ENCODE measurements at places on chromosomes 4 and X. TPM values are rescaled to one million over a fixed set of nuclear protein-coding genes. Genes with fewer than 3 reads are reported as not detected.

DNA sequence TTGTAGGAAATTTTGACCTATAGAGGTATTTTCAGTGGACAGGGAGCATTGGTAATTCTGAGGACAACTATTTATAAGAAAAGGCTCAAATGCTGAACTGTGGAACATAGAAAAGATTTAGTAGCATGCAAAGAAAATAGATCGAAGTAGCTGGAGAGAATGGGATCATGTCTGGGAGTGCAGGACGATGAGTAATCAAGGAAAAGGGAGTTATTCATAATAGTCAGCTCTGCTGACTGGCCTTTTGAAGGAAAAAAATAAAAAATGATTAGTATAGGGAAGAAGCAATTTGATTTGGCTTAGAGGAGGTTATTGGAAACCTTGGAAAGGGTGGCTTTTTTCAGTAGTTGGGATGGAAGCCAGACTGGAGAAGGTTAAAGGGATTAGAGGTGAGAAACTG is 22.9 kb upstream of the ANK2 start:
- H3K4me1 ChIP-seq: no peaks in the 10 kb centered on the region
- no peaks in the 10 kb centered on the region for H3K27me3 ChIP-seq
- no peaks in the 10 kb centered on the region for H3K36me3 ChIP-seq
- H3K4me3 ChIP-seq: no peak overlapping the region
- H3K27ac ChIP-seq: no peak overlapping the region

GRCh38 chr4:106109929-106110328 is 206.1 kb downstream of the TBCK start:
- no peaks in the 10 kb centered on the region for H3K27me3 ChIP-seq
- H3K36me3 ChIP-seq: no peaks in the 10 kb centered on the region
- no peak for DNase-seq
- no peaks in the 10 kb centered on the region for H3K4me1 ChIP-seq
- no peak overlapping the region for H3K27ac ChIP-seq
- H3K4me3 ChIP-seq: no peak overlapping the region

- no peaks in the 10 kb centered on the region for H3K27me3 ChIP-seq
- peak; percentile 28 for DNase-seq
- no peaks in the 10 kb centered on the region for H3K36me3 ChIP-seq
- H3K4me3 ChIP-seq: no peak overlapping the region
Observed at GRCh38 chr4:84530871-84531270, 31.8 kb upstream of the NKX6-1 start.

DNA sequence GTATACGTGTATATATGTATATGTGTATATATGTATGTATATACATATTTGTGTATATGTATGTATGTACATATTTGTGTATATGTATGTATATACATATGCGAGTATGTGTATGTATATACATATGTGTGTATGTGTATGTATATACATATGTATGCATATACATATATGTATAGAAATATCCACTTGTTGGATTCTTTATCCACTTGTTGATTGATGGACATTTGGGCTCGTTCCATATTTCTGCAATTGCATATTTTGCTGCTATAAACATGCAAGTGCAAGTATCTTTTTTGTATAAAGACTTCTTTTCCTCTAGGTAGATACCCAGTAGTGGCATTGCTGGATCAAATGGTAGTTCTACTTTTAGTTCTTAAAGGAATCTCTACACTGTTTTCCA is 25.5 kb upstream of the NHSL2 start:
- H3K4me3 ChIP-seq: no peak overlapping the region
- no peak overlapping the region for H3K27ac ChIP-seq
- no peak for DNase-seq
- H3K27me3 ChIP-seq: no peaks in the 10 kb centered on the region
- no peaks in the 10 kb centered on the region for H3K4me1 ChIP-seq

DNA sequence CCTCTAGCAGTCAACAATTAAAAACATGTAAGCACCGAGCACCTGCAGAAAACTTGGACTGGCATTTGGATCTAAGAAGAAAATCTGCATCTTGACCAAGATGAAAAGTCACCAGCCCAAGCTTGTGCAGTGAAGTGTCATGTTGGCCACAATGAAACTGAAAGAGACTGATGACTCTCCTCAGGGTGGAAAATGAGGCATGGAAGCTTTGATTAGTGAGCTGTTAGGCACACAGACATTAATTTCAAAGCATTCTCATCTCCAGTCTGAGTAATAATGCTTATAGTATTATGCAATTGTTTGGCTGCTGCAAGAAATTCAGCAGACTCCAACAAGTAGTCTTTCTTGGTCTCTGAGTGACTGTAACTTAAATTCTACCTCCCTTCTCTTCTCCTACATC is 150.1 kb downstream of the AR start:
- peaks cover 10% of the 10 kb centered on the region for H3K4me1 ChIP-seq
- H3K27ac ChIP-seq: no peak overlapping the region
- no peaks in the 10 kb centered on the region for H3K36me3 ChIP-seq
- H3K4me3 ChIP-seq: no peak overlapping the region

DNA sequence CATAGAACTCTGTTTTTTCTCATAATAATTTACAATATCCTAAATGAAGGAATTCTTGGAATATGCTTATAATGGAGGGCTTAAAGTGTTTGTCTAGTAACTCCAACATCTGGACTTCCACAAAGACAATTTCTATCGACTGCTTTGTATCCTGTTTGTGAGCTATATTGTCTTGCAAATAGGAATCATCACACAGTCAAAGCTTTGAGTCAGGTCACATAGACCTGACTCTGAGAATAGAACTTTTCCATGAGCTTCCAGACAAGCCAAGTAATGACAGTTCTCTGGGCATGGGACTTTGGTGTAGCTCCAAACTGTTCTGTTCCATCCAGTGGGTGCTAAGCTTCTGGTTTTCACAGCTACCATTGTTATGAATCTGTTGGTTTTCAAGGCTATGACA is 75.2 kb upstream of the GALNT7 start:
- no peaks in the 10 kb centered on the region for H3K4me1 ChIP-seq
- H3K4me3 ChIP-seq: no peak overlapping the region
- H3K27me3 ChIP-seq: no peaks in the 10 kb centered on the region
- H3K36me3 ChIP-seq: no peaks in the 10 kb centered on the region

DNA sequence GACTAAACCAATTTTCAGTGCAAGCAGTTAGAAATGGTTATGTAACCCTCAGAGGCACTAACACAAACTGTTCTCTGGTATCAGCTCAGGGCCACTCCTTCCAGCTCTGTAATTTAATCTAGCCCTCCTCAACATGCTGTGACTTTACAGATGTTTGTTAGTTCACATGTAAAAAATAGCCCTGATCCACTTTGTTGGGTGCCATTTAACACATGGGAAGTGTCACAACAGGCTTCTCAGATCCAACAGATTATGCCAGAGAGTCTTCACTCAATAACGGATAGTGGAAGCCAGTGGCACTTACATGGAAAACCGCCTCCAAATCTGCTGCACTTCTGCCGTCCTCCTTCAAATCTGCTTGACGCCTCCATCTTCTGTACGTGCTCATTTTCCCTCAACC is 51.6 kb downstream of the ATP8A1 start:
- H3K27me3 ChIP-seq: no peaks in the 10 kb centered on the region
- DNase-seq: no peak
- no peak overlapping the region for H3K27ac ChIP-seq
- H3K4me1 ChIP-seq: no peaks in the 10 kb centered on the region
- no peaks in the 10 kb centered on the region for H3K36me3 ChIP-seq

DNA sequence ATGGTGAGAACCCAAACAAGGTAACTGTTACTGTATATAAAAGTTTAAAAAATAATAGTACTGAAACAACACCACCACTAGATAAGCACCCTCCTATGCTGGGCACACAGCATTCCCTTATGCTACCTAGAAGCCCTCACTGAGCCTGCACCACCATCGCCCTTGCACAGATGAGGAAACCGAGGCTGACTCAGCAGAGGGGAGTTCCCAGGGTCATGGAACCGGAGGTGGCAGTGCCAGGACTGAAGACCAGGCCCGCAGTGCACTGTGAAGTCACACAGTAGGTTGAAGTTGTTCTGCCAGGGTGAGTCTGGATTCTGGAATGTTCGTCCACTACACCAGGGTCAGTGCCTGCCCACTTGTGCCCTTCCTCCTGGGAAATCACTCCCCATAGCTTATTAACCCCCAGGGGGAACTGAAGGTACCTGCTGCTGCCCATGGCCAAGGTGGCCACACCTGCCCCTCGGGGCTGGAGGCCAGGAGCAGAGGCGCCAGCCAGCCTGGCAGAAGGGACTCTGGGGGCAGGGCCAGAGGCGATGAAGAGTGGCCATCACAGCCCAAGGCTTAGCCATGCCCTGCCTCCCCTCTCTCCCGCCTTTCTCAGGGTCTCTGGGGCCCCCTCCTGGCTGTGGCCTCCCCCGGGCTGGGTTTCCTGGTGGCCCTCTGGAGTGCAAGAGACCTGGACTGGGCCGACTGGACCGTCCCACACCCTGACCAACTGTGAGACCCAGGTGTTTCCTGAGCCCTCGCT is 15.1 kb upstream of the ABLIM2 start:
- no peak overlapping the region for H3K27ac ChIP-seq
- no peak for DNase-seq
- no peaks in the 10 kb centered on the region for H3K36me3 ChIP-seq
- H3K27me3 ChIP-seq: peaks cover 3% of the 10 kb centered on the region

GRCh38 chrX:97704881-97705280 is 821.2 kb downstream of the RPA4 start:
- no peaks in the 10 kb centered on the region for H3K36me3 ChIP-seq
- DNase-seq: no peak
- no peak overlapping the region for H3K27ac ChIP-seq
- no peaks in the 10 kb centered on the region for H3K4me1 ChIP-seq
- H3K4me3 ChIP-seq: no peak overlapping the region
- H3K27me3 ChIP-seq: no peaks in the 10 kb centered on the region

DNA sequence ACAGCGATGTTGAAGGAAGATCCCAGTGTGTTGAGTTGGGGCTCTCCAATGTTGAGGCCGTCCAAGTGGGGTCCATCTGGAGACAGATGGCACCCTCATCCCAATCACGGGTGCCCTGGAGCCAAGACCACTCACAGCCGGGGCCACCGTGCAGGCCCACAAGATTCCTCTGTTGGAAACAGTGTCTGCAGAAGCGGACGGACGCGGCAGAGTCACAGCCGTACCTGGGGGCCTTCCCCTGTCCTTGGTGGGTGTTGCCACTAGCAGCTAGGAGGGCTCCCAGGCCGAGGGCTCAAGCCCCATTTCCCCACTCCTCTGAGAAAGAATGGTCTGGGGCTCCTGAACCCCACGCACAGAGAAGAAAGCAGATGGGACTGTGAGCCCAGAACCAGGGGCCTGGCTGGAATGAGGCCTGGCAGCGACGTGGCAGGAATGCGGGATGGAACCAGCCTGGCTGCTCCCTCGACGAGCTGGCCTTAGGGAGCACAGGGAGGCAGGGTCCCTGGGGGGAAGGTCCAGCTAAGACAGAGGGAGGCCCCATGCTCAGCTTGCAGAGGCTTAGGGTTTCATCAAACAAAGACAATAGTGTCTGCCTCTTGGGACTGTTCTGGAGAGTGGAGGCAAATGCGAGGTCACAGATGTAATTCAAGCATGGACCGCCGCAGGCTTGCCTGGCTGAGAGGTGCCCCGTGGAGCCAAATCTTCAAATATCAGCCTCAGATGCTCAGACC is 228.9 kb downstream of the AFAP1 start:
- H3K27ac ChIP-seq: no peak overlapping the region
- no peaks in the 10 kb centered on the region for H3K4me1 ChIP-seq
- no peaks in the 10 kb centered on the region for H3K36me3 ChIP-seq
- H3K27me3 ChIP-seq: no peaks in the 10 kb centered on the region

DNA sequence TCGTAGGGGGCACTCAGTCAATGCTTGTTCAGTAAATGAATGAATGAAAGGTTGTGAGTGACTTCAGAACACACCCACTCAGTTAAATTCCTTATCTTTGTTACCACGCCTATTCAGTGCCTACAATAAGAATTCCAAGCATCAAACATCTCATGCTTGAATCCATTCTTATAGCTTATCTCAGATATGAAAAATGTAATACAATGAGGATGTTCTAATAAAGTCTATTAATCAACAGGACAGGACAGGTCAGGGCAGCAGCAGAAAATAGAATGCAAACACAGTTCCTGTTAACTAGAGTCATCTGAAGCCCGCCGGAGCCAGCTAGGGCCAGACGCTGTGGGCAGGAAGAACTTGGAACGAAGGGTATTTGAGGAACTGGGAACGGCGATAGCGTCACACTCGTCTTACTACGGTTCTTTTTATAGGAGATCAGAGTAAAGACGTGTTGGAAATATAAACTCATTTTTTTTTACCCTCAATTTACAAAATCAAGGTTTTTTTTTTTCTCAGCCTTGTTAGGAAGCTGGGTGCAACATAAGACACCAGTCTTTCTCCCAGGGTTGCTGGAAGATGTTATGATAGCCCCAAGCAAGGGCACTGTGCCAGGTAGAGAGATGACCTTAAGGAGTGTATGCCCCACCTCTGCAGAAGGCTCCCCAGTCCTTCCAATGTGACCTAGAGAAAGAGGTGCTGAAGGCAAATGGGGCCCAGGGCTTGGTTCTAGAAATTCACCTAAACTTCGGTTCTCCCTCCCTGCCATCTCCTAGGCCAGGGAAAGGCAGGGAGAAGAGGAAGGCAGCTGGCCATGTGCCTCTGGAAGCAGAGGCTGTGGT is 48.3 kb downstream of the SEL1L3 start:
- no peaks in the 10 kb centered on the region for H3K27me3 ChIP-seq
- peaks cover 22% of the 10 kb centered on the region for H3K4me1 ChIP-seq
- H3K4me3 ChIP-seq: no peak overlapping the region

DNA sequence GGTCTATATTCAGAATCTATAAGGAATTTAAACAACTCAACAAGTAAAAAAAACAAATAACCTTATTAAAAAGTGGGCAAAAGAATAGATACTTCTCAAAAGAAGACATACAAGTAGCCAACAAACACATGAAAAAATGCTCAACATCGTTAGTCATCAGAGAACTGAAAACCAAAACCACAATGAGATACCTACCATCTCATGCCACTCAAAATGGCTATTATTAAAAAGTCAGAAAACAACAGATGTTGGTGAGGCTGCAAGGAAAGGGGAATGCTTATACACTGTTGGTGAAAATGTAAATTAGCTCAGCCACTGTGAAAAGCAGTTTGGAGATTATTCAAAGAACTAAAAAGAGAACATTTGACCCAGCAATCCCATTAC is 201.6 kb downstream of the QDPR start:
- H3K27me3 ChIP-seq: no peaks in the 10 kb centered on the region
- H3K36me3 ChIP-seq: no peaks in the 10 kb centered on the region
- DNase-seq: peak; percentile 81
- H3K27ac ChIP-seq: no peak overlapping the region
- peaks cover 2% of the 10 kb centered on the region for H3K4me1 ChIP-seq

GRCh38 chr4:48295116-48295515 is 25.5 kb upstream of the TEC start:
- H3K27ac ChIP-seq: no peak overlapping the region
- DNase-seq: no peak
- H3K27me3 ChIP-seq: no peaks in the 10 kb centered on the region

GRCh38 chr4:58551676-58552075 is 1441.5 kb upstream of the IGFBP7 start:
- no peaks in the 10 kb centered on the region for H3K36me3 ChIP-seq
- no peaks in the 10 kb centered on the region for H3K27me3 ChIP-seq
- H3K27ac ChIP-seq: no peak overlapping the region
- DNase-seq: no peak
- H3K4me1 ChIP-seq: no peaks in the 10 kb centered on the region

THOC2 gene
- 62.9 TPM for total RNA-seq

TSPAN7 gene
- not detected for total RNA-seq

GASK1B gene
- total RNA-seq: 23.6 TPM

RNF128 gene
- total RNA-seq: 8.1 TPM

XAGE1A gene
- total RNA-seq: not detected

PPP1R3F gene
- total RNA-seq: 10.8 TPM

SRPK3 gene
- total RNA-seq: 0.51 TPM

ANKRD50 gene
- total RNA-seq: 21.3 TPM

HNRNPD gene
- total RNA-seq: 24.1 TPM

All from fibroblast of lung (primary cell).